Endothelial cell (in vitro differentiated cells): ENCODE measurements at places on chromosomes 7 and 10. TPM values are rescaled to one million over a fixed set of nuclear protein-coding genes. Genes with fewer than 3 reads are reported as not detected.

- H3K27me3 ChIP-seq, result no peaks in the 10 kb centered on the region
- no peaks in the 10 kb centered on the region for H3K36me3 ChIP-seq
- H3K27ac ChIP-seq, result no peak overlapping the region
- DNase-seq, result no peak
Measured at GRCh38 chr7:145978769-145979168, 137.8 kb upstream of the CNTNAP2 start.

Gene NPS
- not detected for total RNA-seq

Gene NACAD
- total RNA-seq, result 3.5 TPM

DNA sequence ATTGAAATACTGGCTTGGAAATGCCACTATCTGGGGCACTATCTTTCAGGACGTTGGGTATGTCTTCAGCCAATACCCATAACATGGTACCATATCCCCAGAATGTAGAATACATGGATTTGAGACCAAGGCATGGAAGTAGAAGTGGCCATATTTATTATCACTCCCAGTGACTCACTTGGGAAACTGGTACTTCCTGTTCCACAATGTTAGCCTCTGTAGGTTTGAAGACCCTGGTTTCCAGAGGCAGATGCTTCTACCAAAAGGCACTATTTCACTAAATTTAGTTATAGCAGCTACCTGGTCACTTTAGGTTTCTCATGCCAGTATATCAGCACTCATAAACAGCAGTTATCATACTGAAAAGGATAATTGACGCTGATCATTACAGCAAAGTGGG, 184.2 kb downstream of the CCDC71L start:
- no peak for DNase-seq
- no peak overlapping the region for H3K4me3 ChIP-seq
- H3K27me3 ChIP-seq, result no peaks in the 10 kb centered on the region
- H3K36me3 ChIP-seq, result no peaks in the 10 kb centered on the region

Gene CPXM2
- 0.33 TPM for total RNA-seq

- no peak overlapping the region for H3K4me3 ChIP-seq
- H3K27ac ChIP-seq, result no peak overlapping the region
- DNase-seq, result no peak
- H3K36me3 ChIP-seq, result no peaks in the 10 kb centered on the region
- no peaks in the 10 kb centered on the region for H3K4me1 ChIP-seq
Measured at GRCh38 chr10:123604506-123604905, 61.6 kb upstream of the GPR26 start.

- H3K36me3 ChIP-seq, result no peaks in the 10 kb centered on the region
- no peaks in the 10 kb centered on the region for H3K27me3 ChIP-seq
- no peak overlapping the region for H3K27ac ChIP-seq
- no peak for DNase-seq
Measured at GRCh38 chr10:62939698-62940097, 123.5 kb upstream of the EGR2 start.

- peak overlapping the region; percentile 0 for H3K4me3 ChIP-seq
- peaks cover 11% of the 10 kb centered on the region for H3K4me1 ChIP-seq
- H3K27me3 ChIP-seq, result peaks cover 6% of the 10 kb centered on the region
- DNase-seq, result no peak
Measured at GRCh38 chr7:116948934-116949333, 4.4 kb upstream of the ST7 start.
